Kidney (tissue), 22 donors: ENCODE measurements at places on chromosomes 16 and 17. TPM values are rescaled to one million over a fixed set of nuclear protein-coding genes. Genes with fewer than 3 reads are reported as not detected.

Gene CD300LB
- 0.91 TPM for total RNA-seq

Gene KCTD19
- 0.31 TPM for total RNA-seq

Gene CTRL
- 0.69 TPM for total RNA-seq

GRCh38 chr16:85543536-85543935 lies 69.6 kb upstream of the GSE1 start:
- DNase-seq: no peak

DNA sequence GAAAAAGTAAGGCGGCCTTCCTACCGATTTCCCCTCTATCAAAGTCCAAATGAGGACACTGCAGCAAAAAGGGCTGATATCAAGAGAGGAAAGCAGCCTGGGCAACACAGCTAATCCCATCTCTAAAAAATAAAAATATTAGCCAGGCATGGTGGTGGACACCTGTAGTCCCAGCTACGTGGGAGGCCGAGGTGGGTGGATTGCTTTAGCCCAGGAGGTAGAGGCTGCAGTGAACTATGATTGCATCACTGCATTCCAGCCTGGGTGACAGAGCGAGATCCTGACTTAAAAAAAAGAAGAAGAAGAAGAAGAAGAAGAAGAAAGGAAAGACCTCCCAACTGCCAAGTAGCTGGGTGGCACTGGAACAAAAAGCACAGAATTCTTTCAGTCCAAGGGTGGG lies 14.4 kb downstream of the CACNB1 start:
- DNase-seq: no peak

GRCh38 chr17:19874256-19874655 lies 6.5 kb upstream of the ULK2 start:
- DNase-seq: peak; percentile 36

DNA sequence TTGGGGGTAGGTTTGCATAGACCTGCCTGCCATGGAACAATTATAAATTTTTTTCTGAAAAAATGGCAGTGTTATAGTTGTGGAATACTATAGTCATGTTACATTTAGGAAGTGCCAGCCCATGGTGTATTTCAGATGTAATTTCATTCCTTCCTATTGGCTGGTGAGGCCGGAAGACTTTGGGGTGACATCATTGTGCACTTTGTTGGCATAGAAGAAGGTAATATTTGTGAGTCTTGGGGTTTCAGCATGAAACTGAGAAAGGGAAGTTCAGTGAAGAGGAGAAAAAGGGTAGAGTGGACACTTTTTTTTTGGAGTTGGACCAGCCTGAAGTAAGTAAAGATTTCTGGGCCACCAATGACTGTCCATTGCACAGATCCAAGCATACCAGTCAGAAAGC lies 16.0 kb upstream of the HEATR6 start:
- no peak for DNase-seq

GRCh38 chr16:49078571-49078970 lies 203.1 kb downstream of the CBLN1 start:
- DNase-seq: no peak

DNA sequence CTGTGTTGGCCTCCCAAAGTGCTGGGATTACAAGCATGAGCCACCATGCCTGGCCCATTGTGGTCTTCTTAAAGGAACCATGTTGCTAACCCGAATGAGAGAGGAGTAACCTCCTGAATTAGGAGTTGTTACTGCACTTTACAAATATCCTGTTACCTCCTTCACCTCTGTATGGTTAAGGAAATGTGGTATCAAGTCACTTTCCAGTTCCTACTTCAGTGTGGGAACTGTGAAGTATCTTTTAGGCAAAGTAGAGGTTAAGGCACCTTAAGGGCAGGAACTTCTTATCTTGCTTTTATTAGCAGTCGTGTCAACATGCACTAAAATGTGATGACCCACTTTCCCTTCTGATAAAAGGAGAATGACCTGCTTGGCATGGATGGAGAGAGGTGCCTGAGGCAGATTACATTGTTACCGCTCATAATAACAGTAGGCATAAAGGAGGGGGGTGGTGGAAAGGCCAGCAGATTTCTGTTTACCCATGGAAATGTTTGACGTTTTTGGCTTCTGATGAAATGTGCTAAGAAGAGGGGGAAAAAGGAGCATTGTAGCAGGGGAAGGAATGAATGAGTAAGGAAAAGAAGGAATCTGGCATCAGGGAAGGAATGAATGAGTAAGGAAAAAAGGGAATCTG lies 28.5 kb downstream of the FTO start:
- no peak for DNase-seq
